Suppressor macrophage (primary cell): ENCODE measurements at places on chromosomes 4 and X.

DNA sequence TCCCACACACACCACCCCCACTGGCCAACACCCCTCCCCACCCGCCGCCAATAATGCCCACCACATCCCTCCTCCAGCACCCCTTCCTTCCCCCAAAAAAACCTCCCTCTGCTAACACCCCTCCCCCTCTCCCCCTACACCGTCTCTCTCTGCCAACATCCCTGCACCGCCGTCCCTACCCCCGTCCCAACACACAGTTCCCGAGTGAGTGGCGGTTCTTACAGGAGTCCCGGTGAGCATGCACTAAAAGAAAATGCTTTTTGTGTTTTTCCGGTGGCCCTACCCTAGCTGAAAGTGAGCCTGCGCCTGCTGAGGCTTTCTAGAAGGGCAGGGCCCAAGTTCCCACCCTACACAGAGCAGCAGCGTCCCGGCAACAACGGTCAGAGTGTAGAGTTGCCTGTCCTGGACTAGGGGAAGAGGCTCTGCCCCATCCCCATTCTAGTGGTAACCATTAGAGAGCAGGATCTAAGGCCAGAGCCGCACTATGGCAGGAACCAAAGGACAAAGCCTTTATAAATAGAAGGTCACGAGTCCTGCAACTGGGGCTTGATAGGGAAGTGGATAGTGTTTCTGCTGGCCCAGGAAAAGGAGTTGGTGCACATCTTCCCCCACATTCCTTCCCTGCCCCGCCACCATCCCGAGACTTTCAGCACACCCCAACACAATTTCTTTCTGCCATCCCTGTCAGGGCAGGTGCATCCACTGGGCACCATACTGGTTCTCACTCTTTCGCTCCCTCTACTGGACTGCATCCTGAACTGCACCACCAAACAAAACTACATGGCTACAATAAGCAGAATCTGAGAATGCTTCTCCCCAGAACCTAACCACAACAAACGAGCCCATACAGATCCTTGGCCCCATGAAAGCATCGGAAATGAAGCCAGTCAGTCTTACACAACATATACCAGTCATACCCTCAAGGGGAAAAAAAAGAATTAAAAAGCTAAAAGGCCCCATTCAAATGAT, 78.1 kb upstream of the PAGE3 start:
- peak; percentile 24 for DNase-seq

DNA sequence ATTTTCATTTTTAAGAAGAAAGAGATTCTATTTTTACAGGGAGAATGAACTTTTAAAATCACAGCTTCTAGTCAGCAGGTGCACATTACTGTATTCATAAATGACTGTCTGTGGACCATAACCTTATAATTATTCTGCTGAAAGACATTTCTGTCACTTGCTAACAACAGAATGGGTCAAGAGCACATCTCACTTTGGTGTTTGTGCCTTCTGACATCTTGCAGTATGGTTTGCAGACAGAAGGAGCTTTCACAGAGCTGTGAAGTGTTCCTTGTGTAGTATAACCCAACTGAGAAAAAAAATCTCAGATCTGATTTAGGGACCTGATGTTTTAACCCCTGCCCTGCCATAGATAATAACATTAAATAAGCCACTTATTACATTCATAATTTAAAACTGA, 131.4 kb upstream of the CTSO start:
- DNase-seq, result no peak

DNA sequence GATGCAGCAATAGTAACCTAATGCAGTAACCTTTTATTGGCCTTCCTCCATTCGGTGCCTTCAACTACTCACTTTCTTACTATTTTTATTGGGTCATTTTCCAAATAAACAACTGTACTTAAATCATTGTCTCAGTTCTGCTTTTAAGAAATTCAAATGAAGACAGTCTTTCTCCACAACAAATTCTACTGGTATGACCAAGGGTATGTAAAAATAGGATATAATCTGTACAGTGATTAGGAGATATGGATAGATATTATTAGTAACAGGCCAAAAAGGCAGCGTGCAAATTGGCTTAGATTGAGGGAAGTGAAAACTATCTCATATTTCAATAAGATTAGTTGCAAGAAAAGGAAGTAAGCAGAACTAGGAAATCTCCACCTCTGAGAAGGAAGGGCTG, 177.4 kb upstream of the PPP1R2C start:
- no peak for DNase-seq

- no peak for DNase-seq
Measured at GRCh38 chr4:36164900-36165630, 79.2 kb downstream of the ARAP2 start.

DNA sequence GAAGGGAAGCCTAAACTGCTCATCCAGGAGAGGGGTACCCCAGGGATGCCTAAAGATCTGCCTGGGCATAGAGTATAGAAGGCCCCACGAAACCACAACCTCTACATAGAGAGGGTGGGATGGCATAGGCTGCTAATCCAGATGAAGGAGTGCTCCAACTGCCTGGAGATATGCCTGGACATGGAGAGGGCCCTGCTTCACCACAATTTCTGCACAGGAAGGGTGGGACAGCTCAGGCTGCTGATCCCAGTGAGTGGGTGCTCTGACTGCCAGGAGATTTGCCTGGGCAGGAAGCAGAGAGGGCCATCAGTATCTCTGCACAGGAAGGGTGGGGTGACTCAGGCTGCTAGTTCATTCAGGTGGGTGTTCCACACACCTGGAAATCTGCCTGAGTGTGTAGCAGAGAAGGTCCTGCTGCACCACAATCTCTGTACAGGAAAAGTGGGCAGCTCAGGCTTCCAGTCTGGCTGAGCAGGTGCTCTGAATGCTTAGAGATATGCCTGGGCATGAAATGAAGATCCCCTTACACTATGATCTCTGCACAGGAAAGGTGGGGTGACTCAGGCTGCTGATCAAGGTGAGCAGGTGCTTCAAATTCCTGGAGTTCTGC, 61.1 kb downstream of the ZNF518B start:
- no peak for DNase-seq

- DNase-seq, result peak; percentile 79
Measured at GRCh38 chr4:102390438-102390837, 45.2 kb upstream of the SLC39A8 start.

DNA sequence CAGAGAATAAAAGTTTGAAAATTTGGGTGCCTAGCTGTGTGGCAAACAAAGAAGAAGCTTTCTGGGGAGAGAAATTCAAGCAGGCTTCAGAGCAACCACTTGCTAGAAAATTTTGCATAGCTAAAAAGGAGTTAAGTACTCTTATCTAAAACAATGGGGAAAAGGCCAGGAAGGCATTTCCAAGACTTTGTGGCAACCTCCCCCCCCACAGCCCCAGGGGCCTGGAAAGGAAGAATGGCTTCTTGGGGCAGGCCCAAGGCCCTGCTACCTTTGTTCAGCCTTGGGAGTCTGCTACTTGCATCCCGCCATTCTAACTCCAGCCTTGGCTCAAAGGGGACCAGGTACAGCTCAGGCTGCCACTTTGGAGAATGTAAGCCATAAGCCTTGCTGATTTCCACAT, 102.2 kb downstream of the PTCHD1 start:
- no peak for DNase-seq
